ENCODE measurements at places on chromosomes 12 and 14.

DNA sequence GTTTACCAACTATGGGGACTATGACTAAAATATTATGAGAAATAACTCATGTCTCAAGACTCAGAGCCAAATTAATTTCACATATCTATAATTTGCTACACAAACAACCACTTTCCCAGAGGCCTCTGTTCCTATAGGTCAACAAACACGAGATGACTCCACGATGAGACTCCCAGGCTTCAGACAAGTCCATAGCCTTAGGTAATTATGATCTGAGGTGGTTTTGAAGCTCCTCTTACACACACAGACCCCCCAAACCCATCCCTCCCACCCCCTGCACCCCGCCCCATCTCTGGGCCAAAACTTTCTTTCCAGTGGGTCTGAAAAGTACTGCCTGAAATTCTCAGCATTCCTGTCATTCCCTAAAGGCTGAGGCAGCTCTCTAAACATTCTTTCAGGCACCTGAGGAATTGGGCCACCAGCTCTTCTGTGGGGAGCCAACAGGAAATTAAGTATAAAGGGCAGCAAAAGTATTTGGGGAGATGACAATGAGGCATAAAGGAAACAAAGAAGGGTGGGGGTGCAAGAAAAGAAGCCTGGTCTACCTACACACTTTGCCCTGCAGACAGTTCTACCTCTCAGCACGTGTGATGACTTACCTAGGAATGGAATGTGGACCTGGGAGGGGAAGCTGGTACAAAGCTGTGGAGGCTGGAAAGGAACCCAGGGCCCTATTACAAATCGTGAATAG is 143.6 kb downstream of the PAWR start:
- no peak for DNase-seq

- DNase-seq: no peak
Observed at GRCh38 chr12:84763107-84763506, 149.5 kb downstream of the SLC6A15 start.

- DNase-seq: no peak
Observed at GRCh38 chr12:92602476-92602875, 100.3 kb upstream of the PLEKHG7 start.

DNA sequence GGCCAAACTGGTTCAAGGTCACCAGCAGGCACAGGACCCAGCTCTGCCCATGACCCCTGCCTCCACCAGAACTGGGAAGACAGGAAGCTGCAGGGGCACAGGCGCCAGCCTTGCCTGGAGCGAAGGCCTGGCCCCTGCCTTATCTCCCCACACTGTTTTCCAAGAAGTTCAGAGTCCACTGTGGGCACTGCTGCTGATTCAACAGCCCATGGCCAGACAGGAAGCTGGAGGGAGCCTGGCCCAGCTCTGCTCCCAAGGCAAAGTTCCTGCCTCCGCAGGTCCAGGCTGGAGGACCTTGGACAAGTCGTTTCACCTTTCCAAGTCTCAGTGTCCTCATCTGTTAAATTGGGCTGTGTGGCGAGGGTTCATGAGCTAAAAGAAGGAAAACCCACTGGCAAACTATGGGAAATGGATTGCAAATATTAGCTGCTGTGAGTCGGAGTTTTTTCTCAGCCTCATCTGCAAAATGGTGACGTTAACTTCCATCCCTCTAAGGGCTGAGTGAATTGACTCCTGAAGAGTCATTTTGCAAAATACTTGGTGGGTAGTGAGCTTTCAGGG is 1.2 kb downstream of the PHETA1 start:
- no peak for DNase-seq

- DNase-seq: no peak
Observed at GRCh38 chr12:20212658-20213555, 155.4 kb upstream of the PDE3A start.

DNA sequence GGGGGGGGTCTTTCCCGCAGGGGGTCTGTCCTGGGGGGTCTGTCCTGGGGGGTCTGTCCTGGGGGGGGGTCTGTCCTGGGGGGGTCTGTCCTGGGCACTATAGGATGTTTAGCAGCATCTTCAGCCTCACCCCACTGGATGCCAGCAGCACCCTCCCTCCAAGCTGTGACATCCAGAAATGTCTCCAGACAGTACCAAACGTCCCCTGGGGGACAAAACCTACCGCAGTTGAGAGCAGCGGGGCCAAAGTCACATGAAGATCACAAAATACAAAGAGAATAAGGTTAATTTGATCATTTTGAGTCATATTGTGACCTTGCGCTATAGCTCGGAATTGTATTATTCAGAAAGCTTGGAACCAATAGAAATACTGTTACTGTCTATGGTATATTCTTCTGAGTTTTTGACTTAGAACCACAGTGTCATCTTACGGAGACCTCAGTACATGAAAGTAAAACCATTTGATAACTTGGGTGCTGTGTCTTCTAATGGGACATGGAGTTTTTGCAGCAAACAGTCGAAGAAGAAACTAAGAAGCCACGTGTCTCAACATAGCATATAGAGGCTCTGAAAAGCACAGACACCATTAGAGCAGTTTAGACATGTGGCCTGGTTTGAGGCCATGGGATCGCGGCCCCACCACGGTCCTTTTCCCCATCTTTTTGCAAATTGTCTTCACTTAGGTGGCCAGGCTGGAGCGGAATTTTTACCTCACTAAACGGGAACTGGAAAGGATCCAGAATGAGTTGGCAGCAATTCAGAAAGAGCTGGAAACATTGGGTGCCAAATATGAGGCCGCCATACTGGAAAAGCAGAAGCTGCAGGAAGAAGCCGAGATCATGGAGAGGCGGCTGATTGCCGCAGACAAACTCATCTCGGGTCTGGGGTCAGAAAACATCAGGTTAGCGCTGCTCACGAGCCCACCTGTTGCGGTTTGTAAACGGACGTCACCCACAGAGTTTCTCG is 59.9 kb downstream of the CCDC92 start:
- no peak for DNase-seq

DNA sequence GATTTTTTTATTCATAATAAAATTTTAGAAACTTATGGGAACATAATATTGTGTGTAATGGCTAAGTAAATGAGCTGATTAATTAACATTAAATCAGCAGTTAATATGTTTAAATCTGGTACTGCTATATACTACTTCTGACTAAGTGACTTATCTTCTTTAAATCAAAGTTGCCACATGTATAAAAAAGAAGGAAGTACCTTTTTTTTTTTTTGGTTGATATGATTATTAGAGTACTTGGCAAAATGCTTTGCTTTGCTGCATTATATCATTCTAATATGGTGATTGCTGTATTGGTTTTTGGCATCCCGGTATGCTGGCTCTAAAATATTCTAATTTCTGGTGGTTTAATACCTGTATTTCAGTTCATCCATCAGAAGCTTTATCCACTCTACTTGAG is 319.1 kb upstream of the RGS6 start:
- no peak for DNase-seq

DNA sequence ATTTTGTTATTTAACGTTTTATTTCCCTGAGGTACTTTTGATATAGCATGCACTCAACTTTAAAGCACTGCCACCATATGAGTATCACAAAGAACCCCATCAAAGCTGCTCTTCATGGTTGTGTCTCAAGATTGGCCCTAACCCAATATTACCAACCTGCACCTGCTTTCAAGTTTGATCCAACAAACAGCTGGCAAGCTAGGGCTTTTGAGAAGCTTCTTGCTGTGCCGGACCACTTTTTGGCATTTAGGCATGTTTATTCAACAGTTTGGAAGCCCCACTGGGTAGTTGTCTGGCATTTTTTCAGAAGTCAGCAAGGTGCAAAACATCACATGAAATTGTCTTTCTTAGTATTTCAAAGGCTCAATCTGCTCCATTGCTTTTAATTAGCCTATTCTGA is 137.2 kb upstream of the PLEKHA5 start:
- DNase-seq: no peak
